ENCODE measurements at places on chromosomes 13 and 19.

DNA sequence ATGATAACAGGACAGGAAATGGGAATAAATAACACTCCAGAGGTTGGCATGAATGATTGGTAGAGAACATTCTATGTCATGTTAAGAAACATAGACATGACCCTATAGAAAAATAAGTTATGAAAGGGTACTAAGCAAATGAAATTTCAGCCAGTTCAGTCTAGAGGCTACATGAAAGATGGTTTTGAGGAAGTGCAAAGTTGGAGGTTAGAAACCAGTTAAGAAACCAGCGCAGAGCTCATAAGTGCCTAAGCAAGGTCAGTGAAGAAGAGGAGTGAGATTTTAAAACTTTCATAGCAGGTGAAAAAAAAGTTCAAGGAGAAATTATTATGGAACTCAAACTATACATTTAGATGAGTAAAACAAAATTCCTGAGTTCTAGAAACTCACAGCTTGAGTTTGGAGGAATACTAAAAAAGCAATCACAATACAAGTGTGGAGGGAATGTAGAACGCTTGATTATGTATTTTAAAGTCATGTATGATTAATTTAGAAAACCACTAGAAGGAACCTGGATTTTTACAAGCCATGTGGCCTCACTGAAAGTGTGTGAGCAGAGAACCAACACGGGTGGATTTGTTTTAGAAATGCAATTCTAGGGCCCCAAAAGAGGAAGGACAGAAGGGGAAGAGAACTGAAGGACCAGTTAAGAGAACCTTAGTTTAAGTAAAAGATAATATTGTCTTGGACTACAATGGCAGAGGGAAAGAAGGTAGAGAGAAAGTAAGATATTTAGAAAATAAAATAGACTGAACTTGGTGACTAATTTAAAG, 162.4 kb downstream of the PCDH20 start:
- DNase-seq, result no peak

GRCh38 chr13:99269627-99270241, 11.6 kb upstream of the GPR18 start:
- DNase-seq, result no peak

DNA sequence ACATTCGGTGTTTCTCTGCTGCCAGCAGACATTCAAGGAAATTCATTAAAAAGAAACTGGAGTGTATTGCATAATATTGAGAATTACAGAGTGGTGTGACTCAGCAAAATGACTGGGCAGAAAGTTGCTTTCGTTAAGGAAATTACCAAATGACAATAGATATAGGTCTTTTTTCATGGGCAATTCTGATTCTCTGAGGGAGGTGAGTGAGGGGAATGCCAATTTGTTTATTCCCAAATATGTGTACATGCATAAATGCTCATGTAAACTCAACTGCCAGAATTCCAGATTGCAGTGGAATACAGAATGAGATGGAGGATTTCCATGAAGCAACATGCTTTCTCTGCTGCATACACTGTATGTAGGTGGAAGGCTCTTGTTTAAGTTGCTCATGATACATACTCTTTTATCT, 1730.1 kb downstream of the SLITRK5 start:
- DNase-seq, result no peak

- DNase-seq, result no peak
Observed at GRCh38 chr13:73778242-73778864, 355.9 kb downstream of the KLF12 start.

GRCh38 chr19:15213715-15214381, 13.1 kb upstream of the NOTCH3 start:
- DNase-seq, result no peak

All from activated T-helper 9 cell treated with anti-CD3 and anti-CD28 coated beads, Interleukin-2, amount 50 U/mL, for 16 hours (primary cell).